ENCODE measurements at places on chromosomes 12 and 14. TPM values are rescaled to one million over a fixed set of nuclear protein-coding genes. Genes with fewer than 3 reads are reported as not detected.

C12orf76 gene
- total RNA-seq, result 9.8 TPM

C12orf42 gene
- not detected for total RNA-seq

KRT82 gene
- total RNA-seq, result not detected

CAPZA3 gene
- not detected for total RNA-seq

OTOGL gene
- total RNA-seq, result 1.5 TPM

PIWIL1 gene
- total RNA-seq, result not detected

FOXG1 gene
- not detected for total RNA-seq

ALX1 gene
- total RNA-seq, result 0.67 TPM

ZCRB1 gene
- total RNA-seq, result 25.5 TPM

C12orf54 gene
- total RNA-seq, result not detected

TRIM9 gene
- under 0.01 TPM for total RNA-seq

RNASE8 gene
- not detected for total RNA-seq

HOXC9 gene
- total RNA-seq, result 0.19 TPM

FSCB gene
- total RNA-seq, result not detected

FOXA1 gene
- not detected for total RNA-seq

AQP2 gene
- not detected for total RNA-seq

CIROP gene
- total RNA-seq, result not detected

CACNA2D4 gene
- 0.65 TPM for total RNA-seq

SIX1 gene
- total RNA-seq, result 0.48 TPM

FLRT2 gene
- 342 TPM for total RNA-seq

CISTR gene
- total RNA-seq, result not detected

MYF5 gene
- total RNA-seq, result not detected

VASH1 gene
- total RNA-seq, result 72.5 TPM

LARP4 gene
- 48.3 TPM for total RNA-seq

LAG3 gene
- 0.33 TPM for total RNA-seq

SDR9C7 gene
- not detected for total RNA-seq

PRKAG1 gene
- total RNA-seq, result 58.9 TPM

IL22 gene
- not detected for total RNA-seq

KLC1 gene
- 221 TPM for total RNA-seq

CRACR2A gene
- total RNA-seq, result 15.7 TPM

CRIP2 gene
- total RNA-seq, result 236 TPM

TPPP2 gene
- not detected for total RNA-seq

FBXW8 gene
- total RNA-seq, result 22.7 TPM

TSPAN19 gene
- total RNA-seq, result not detected

RARG gene
- total RNA-seq, result 8.5 TPM

GLT1D1 gene
- not detected for total RNA-seq

KRT7 gene
- 1,019 TPM for total RNA-seq

BCL11B gene
- total RNA-seq, result 0.19 TPM

HIGD1C gene
- not detected for total RNA-seq

FAM186B gene
- 0.65 TPM for total RNA-seq

TOMM20L gene
- not detected for total RNA-seq

NR4A1 gene
- 0.38 TPM for total RNA-seq

TAS2R13 gene
- total RNA-seq, result 2.4 TPM

NEUROD4 gene
- total RNA-seq, result not detected
